ENCODE measurements at places on chromosomes 3 and 15.
A peak's percentile ranks its signal among the peaks of the same experiment; 100 is the strongest.

DNA sequence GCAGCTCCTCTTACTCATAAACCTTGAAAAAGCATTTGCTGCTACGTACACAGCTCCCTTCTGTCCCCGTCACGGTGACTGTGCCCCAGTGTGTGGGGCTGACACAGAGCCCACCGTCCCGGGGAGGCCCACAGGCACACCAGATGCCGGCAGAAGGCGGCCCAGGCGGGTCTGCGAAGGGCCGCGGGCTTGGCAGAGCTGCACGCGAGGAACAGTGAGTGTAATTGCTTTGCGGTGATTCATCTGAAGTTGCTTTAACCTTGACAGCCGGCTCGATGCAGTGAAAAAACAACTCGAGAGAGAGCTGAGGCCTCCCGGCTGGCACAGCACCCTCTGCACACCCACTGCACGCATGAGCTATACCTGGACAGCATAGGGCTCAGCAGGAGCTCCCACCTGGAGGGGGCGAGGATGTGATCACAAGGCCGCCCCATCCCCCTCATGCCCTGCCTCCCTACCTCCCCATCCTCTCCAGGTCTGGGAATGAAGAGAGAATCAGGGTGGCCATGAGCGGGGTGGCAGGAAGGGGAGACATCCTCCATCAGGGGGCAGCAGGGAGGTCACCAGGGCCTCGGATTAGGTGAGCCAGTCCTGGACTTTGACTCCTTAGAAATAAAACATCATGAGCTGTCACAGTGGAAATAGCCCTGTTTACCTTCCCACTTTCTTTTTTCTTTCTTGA, 172.7 kb downstream of the MEGF11 start:
- no peak overlapping the region for H3K27ac ChIP-seq
- H3K27me3 ChIP-seq: no peaks in the 10 kb centered on the region
- H3K4me1 ChIP-seq: no peaks in the 10 kb centered on the region
- no peak overlapping the region for H3K4me3 ChIP-seq
- H3K36me3 ChIP-seq: no peaks in the 10 kb centered on the region

DNA sequence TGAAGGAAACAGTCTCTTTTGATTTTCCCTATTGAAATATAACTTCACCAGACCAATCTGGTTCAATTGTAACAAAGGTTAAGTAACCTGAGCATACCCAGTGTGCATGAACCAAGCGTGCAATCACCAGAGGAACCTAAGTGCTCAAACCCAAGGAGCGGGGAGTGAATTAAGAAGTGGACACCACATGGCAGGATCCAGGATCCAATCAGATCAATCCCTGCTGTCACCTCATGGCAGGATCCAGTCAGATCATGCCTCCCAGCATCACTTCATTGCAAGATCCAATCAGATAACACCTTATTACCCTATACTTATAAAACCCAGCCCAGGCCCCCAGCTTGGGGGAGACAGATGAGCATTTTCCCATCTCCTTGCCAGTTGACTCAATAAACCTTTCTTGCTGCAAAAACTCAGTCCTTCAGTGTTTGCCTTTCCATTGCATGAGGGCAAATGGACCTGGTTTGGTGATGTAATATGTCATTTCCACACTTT, 38.9 kb upstream of the RNU6-1 start:
- no peaks in the 10 kb centered on the region for H3K4me1 ChIP-seq
- H3K27ac ChIP-seq: no peak overlapping the region
- no peak overlapping the region for H3K4me3 ChIP-seq
- peaks cover 2% of the 10 kb centered on the region for H3K27me3 ChIP-seq
- no peaks in the 10 kb centered on the region for H3K36me3 ChIP-seq

GRCh38 chr3:194941360-194941955, 255.8 kb downstream of the FAM43A start:
- H3K4me1 ChIP-seq: no peaks in the 10 kb centered on the region
- DNase-seq: no peak
- H3K27ac ChIP-seq: no peak overlapping the region
- H3K27me3 ChIP-seq: peaks cover 11% of the 10 kb centered on the region

GRCh38 chr3:46383211-46383950, 12.6 kb downstream of the CCR5 start:
- no peaks in the 10 kb centered on the region for H3K4me1 ChIP-seq
- no peak overlapping the region for H3K27ac ChIP-seq
- H3K36me3 ChIP-seq: no peaks in the 10 kb centered on the region
- DNase-seq: no peak

DNA sequence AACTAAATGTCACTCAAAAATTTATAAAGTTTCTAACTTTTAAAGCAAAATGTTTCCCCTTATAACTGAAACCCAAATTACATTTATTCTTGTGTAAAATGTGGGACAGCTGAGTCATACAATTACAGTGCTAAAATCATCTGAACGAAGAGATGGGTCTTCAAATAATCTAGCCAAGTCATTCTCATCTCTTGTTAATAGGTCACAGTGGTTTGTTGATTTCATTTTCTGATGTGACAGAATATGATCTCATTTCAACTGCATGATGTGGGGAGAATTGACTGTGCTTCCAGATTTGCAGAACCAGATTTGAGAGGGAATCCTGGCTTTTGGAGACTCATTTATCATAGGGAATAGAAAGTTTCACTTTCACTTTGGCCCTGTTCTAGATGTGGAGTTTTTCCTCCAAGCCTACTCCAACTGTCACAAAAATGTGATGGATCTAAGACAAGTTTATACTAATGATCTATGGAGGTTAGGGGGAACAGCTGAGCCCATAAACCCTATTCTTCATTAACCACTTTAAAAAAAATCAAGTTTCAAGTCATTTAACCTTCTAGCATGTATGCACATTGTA, 685.0 kb downstream of the PDCD6IP start:
- no peak overlapping the region for H3K27ac ChIP-seq
- no peaks in the 10 kb centered on the region for H3K36me3 ChIP-seq
- no peaks in the 10 kb centered on the region for H3K4me1 ChIP-seq
- no peak for DNase-seq
- no peak overlapping the region for H3K4me3 ChIP-seq

DNA sequence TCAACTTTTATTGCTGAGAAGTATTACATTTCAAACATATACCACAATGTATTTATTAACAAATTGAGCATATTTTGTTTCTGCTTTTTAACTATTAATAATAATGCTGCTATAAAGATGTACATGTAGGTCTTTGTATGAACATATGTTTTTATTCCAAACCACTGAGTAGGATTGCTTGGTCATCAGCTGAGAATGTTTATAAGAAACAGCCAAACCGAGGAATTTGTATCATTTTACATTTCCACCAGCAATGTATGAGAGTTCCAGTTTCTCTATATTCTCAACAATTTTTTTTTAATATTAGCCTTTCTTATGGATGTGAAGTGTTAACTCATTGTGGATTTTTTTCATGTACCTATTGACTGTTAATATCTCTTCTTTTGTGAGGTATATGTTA, 119.5 kb upstream of the MDFIC2 start:
- H3K36me3 ChIP-seq: no peaks in the 10 kb centered on the region
- H3K4me1 ChIP-seq: no peaks in the 10 kb centered on the region
- H3K27ac ChIP-seq: no peak overlapping the region
- no peaks in the 10 kb centered on the region for H3K27me3 ChIP-seq
- H3K4me3 ChIP-seq: no peak overlapping the region

DNA sequence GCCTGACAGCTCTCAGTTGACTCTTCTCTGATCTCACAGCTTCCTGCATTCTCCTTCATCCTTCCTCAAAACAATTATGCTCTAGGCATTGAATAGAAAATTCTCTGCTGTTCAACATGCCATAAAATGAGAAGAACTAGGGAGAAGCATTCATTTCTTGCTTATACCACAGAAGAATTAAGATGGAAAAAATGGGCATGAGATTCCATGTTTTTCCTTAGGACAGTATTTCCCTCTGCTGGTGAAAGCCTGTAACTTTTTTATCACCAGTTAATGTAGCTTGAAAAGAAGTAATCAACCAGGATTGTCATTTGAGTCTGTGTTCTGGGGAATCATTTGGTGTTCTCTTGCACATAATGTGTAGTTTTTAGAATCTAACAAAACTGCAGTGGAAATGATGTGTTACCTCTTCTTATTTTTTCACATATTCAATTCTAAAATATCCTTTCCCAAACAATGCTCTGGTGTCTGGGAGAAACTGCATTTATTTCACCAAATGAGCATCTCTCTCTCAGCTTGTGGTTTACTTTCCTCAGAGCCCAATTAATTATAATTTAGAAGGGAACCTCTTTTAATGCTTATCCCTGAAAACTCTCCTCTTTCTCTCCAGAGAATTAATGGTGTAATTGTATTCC, 92.8 kb upstream of the DCBLD2 start:
- H3K36me3 ChIP-seq: no peaks in the 10 kb centered on the region
- no peaks in the 10 kb centered on the region for H3K4me1 ChIP-seq
- no peak overlapping the region for H3K4me3 ChIP-seq
- DNase-seq: peak; percentile 86

GRCh38 chr3:61136191-61136590, 115.1 kb downstream of the FHIT start:
- DNase-seq: no peak
- H3K4me1 ChIP-seq: no peaks in the 10 kb centered on the region
- H3K4me3 ChIP-seq: no peak overlapping the region
- no peak overlapping the region for H3K27ac ChIP-seq
- H3K36me3 ChIP-seq: no peaks in the 10 kb centered on the region

- no peak overlapping the region for H3K4me3 ChIP-seq
- H3K27me3 ChIP-seq: no peaks in the 10 kb centered on the region
- H3K36me3 ChIP-seq: no peaks in the 10 kb centered on the region
- no peak overlapping the region for H3K27ac ChIP-seq
These were observed 196.8 kb upstream of the MBNL1 start for GRCh38 chr3:152071924-152072323.

DNA sequence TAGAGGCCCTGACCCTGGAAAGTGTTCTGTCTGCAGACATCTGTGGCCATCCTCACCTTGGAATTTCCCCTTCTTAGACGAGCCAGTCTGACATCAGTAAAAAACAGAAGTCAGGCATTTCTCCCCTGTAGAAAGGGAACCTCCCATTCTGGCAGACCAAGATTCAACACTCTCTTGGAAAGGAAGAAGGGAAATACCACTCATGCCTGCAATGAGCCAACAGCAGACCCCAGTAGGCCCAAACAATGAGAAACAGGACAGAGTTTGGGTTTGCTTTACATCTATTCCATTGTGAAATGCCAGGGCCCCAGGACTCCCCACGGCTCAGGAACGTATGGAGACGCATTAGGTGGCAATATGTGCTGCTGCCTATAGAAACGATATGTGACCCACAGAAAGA, 264.0 kb upstream of the NSMCE3 start:
- H3K27me3 ChIP-seq: no peaks in the 10 kb centered on the region
- H3K36me3 ChIP-seq: no peaks in the 10 kb centered on the region
- no peak for DNase-seq
- H3K27ac ChIP-seq: no peak overlapping the region
- no peaks in the 10 kb centered on the region for H3K4me1 ChIP-seq

DNA sequence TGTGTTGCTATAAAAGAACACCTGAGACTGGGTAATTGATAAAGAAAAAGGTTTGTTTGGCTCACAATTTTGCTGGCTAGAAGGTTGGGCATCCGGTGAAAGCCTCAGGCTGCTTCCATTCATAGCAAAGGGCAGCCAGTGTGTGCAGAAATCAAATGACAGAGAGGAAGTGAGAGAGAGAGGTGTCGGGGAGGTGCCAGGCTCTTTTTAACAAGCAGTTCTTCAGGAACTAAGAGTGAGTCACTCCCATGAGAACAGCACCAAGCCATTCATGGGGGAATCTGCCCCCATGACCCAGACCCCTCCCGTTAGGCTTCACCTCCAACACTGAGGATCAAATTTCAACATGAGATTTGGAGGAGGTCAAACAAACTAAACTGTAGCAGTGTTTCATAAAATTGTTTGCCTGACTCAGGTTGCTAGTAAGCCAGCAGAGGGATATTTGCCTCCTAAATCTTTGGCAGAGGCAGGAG, 4.5 kb upstream of the PARP15 start:
- H3K36me3 ChIP-seq: peaks cover 7% of the 10 kb centered on the region
- no peaks in the 10 kb centered on the region for H3K4me1 ChIP-seq
- H3K27ac ChIP-seq: no peak overlapping the region
- H3K4me3 ChIP-seq: no peak overlapping the region
- no peaks in the 10 kb centered on the region for H3K27me3 ChIP-seq

- H3K4me1 ChIP-seq: no peaks in the 10 kb centered on the region
- no peak for DNase-seq
- no peaks in the 10 kb centered on the region for H3K27me3 ChIP-seq
- H3K4me3 ChIP-seq: no peak overlapping the region
These were observed 343.5 kb downstream of the PDCD6IP start for GRCh38 chr3:34141841-34142337.

DNA sequence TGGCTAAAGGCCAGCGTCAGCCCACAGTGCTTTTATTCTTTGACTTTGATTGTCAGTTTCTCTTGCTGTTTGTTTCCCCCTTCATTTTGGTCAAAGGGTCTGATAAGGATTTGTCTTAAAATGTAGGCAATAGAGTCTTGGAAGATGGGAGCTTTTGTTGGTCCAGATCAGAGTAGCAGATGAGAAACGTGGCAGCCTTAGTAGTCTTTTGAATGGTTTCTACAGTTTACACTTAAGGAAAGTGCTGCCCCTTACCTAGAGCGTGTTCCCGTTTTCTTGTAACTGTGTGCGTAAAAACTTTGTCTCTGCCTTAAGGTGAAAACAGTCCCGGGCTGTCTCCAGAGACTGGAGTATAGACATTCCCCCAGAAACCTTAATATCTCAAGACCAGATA, 630 bp downstream of the LXN start:
- H3K27me3 ChIP-seq: no peaks in the 10 kb centered on the region
- peak overlapping the region; percentile 87 for H3K27ac ChIP-seq
- peaks cover 9% of the 10 kb centered on the region for H3K4me1 ChIP-seq
- H3K4me3 ChIP-seq: peak overlapping the region; percentile 86
- DNase-seq: no peak

- DNase-seq: peak; percentile 83
- no peak overlapping the region for H3K27ac ChIP-seq
- H3K27me3 ChIP-seq: no peaks in the 10 kb centered on the region
- no peak overlapping the region for H3K4me3 ChIP-seq
These were observed 23.0 kb downstream of the CMTM7 start for GRCh38 chr3:32414522-32415202.

GRCh38 chr15:52287114-52287513, 8.5 kb downstream of the MYO5C start:
- no peaks in the 10 kb centered on the region for H3K4me1 ChIP-seq
- H3K27me3 ChIP-seq: peaks cover 7% of the 10 kb centered on the region
- H3K27ac ChIP-seq: no peak overlapping the region
- no peak overlapping the region for H3K4me3 ChIP-seq
- no peaks in the 10 kb centered on the region for H3K36me3 ChIP-seq

DNA sequence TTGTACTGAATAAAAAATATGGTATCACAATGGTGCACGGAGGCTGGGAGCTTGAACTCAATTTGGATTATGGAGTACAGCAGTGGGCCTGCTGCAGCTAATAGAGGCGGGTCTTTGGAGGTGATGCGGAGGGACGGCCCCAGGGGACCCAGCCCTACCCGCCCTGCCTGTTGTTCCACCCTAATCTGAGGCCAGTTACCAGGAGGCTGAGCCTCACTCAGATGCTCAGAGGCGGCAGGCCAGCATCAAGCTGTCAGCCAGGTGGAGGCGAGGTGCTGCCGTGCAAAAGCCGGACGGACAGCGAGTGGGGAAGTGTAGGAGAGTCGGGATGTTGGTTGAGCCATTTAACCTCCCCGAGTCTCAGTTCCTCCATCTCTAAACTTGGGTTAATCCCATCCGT, 218.5 kb upstream of the RGMA start:
- no peaks in the 10 kb centered on the region for H3K4me1 ChIP-seq
- H3K36me3 ChIP-seq: no peaks in the 10 kb centered on the region
- H3K4me3 ChIP-seq: no peak overlapping the region
- no peaks in the 10 kb centered on the region for H3K27me3 ChIP-seq
- no peak overlapping the region for H3K27ac ChIP-seq

- no peaks in the 10 kb centered on the region for H3K4me1 ChIP-seq
- peak; percentile 56 for DNase-seq
- H3K27me3 ChIP-seq: no peaks in the 10 kb centered on the region
These were observed 40.6 kb upstream of the NMNAT3 start for GRCh38 chr3:139718415-139718814.

- no peak overlapping the region for H3K4me3 ChIP-seq
- DNase-seq: peak; percentile 99
- H3K27ac ChIP-seq: no peak overlapping the region
- H3K27me3 ChIP-seq: no peaks in the 10 kb centered on the region
These were observed 38.2 kb downstream of the MB21D2 start for GRCh38 chr3:192879346-192880031.
